ENCODE measurements at places on chromosomes 4 and X. TPM values are rescaled to one million over a fixed set of nuclear protein-coding genes. Genes with fewer than 3 reads are reported as not detected.

GRCh38 chr4:150310159-150310895 is 232.1 kb downstream of the DCLK2 start:
- no peak for DNase-seq

- no peak for DNase-seq
These were observed 162.8 kb downstream of the THOC2 start for GRCh38 chrX:123570011-123570590.

The MTM1 gene
- 7.4 TPM for total RNA-seq

- no peak for DNase-seq
These were observed 15.4 kb downstream of the CDKL5 start for GRCh38 chrX:18440835-18441234.

The MAOB gene
- total RNA-seq = not detected

- no peak for DNase-seq
These were observed 214.5 kb downstream of the FBXW7 start for GRCh38 chr4:152321398-152321797.

The RAB40A gene
- total RNA-seq = 0.47 TPM

GRCh38 chrX:68648960-68649359 is 1.5 kb downstream of the STARD8 start:
- DNase-seq = no peak

GRCh38 chrX:11465648-11466411 is 172.6 kb downstream of the AMELX start:
- no peak for DNase-seq

GRCh38 chr4:183867247-183867646 is 37.9 kb upstream of the STOX2 start:
- no peak for DNase-seq

The GDPD2 gene
- not detected for total RNA-seq

The ADAM29 gene
- total RNA-seq = not detected

DNA sequence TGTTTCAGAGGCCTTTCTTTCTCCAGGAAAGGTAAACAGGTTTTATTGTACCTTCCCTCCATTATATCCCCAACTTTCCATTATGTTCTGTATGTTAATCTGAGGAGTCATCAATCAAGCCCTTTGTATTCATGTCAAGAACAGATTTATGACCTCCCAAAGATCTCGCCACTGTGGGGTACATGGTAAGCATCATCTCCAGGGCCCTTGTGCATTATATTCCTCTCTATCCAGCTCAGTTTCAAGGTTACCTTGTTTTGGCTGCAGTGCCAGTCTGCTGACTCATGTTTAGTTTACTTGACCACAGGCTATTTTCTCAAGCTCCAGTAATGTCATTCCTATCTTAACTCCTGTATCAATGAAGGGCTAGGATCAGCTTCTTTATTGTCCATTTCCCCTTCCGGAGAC is 125.1 kb upstream of the FRMPD4 start:
- DNase-seq = no peak

Measured in glutamatergic neuron (in vitro differentiated cells).